ENCODE measurements at places on chromosomes 2 and 18.

- DNase-seq, result no peak
These were observed 419.6 kb downstream of the SOX11 start for GRCh38 chr2:6111781-6112261.

- no peak for DNase-seq
These were observed 55.9 kb downstream of the ZFP36L2 start for GRCh38 chr2:43170405-43171105.

- no peak for DNase-seq
These were observed 41.6 kb upstream of the AMMECR1L start for GRCh38 chr2:127927384-127927783.

DNA sequence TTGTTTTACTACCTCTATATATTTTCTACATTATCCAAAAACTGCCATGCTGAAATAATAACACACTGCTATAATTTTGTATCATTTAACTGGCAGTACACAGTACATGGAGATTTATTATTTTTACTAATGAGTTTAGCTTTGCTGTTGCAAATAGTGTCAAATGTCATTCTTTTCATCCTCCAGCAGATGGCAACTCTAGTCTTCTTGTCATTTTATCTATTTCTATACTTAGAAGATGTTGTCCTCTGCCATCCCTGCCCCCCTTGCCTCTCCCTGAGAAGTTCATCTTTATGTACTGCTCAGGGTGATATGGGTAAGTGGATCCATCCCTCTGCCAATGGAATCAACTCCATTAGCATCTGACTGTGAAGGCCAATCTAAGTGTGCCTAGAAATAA lies 21.7 kb upstream of the LRRTM1 start:
- DNase-seq, result peak; percentile 9

- no peak for DNase-seq
These were observed 81.6 kb downstream of the HS6ST1 start for GRCh38 chr2:128237081-128237534.

GRCh38 chr2:184835398-184835715 lies 237.0 kb downstream of the ZNF804A start:
- no peak for DNase-seq

- DNase-seq, result no peak
These were observed 77.6 kb upstream of the RAB6C start for GRCh38 chr2:129901754-129902415.

DNA sequence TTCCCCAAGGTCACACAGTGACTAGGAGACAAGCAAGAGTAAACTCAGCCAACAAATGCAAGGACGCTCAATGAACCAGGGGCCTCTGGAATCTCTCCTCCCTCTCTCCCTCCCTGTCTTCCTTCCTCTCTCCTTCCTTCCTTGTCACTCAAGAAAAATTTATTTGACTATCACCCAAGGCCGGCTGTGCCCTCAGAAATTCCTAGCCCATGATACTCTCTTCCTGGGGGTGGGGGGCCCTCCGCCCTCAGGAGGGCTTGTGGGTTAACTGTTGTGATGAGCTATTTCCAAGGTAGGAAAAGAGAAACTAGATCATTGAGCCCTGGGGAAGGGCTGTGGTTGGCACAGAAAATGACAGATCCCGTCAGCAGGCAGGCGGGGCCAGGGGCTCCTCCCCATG lies 21.7 kb downstream of the INHBB start:
- no peak for DNase-seq

DNA sequence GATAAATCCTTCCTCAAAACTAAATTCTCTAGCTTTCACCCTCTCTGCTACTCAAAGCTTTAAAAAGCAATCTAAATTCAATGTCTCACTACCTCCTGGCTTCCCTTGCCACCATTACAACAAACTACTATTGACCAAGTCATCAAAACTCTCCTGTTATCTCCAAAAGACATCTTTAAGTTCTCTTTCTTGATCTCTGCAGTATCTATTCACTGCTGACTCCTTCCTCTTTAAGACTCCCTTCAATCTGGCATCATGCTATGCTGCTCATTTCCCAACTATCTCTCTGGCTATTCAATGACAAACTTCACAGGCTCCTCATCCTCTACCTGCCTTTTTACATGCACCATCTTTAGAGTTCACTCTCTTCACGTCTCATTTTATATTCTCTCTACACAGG lies 5.9 kb downstream of the PPP3R1 start:
- no peak for DNase-seq

- no peak for DNase-seq
These were observed 114.1 kb downstream of the BCL11A start for GRCh38 chr2:60439219-60439974.

DNA sequence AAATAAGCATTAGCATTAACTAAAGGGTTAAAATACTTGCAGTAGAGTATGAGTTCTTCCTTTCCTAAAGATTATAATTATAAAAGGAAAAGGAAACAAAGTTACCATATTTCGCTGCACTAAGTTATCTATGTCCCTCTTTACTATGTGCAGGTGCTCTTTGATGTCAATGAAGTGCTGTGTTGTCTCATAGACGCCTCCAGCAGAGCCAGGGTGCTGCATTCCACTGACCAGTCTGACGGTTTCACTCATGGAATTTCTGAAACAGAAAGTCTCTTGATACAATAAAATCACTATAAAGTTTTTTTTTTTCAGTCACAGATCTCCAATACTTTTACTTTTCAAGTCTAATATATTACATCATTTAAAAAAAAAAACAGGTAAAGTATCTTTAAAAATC lies 14.5 kb upstream of the CPLX4 start:
- DNase-seq, result no peak

GRCh38 chr2:241774419-241775222 lies 2.0 kb upstream of the GAL3ST2 start:
- no peak for DNase-seq

- DNase-seq, result no peak
These were observed 19.0 kb downstream of the BOK start for GRCh38 chr2:241577413-241578122.

DNA sequence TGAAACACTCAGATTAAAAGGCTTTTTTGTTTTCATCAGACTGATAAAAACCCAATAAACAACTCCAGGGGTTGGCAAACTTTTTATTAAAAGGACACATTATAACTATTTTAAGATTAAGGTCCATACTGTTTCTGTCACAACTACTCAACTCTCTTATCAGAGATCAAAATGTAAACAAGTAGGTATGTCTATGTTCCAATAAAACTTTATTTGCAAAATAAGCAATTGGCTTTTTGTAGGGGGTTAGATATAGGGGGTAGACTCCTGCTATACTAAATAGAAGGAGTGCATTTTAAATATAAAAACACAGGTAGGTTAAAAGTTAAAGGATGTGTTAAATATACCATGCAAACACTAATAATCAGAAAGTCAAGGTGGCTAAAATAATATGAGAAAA lies 174.0 kb downstream of the MBD5 start:
- DNase-seq, result no peak

- no peak for DNase-seq
These were observed 40.9 kb downstream of the CELF4 start for GRCh38 chr18:37524498-37525261.
